ENCODE measurements at places on chromosomes 2 and 18.

GRCh38 chr2:137287913-137288639, 522.7 kb downstream of the THSD7B start:
- DNase-seq, result no peak

DNA sequence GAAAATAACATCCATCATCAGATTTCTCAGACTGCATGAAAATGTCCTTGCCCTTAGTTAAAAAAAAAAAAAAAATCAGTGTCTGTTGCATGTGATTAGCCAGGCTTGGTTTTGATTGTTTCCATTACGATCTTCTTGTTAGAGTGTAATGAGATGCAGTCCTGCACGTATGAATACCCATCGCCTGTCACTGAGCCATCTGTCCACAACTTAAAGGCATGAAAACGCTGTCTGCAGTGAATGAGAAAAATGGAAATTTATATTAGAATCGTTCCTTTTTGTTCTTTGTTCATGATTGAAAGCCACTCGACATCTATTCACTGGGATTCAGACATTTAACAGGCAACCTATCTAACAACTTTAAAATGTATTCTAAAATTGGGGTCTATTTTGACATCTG, 521.7 kb upstream of the SPHKAP start:
- DNase-seq, result no peak

DNA sequence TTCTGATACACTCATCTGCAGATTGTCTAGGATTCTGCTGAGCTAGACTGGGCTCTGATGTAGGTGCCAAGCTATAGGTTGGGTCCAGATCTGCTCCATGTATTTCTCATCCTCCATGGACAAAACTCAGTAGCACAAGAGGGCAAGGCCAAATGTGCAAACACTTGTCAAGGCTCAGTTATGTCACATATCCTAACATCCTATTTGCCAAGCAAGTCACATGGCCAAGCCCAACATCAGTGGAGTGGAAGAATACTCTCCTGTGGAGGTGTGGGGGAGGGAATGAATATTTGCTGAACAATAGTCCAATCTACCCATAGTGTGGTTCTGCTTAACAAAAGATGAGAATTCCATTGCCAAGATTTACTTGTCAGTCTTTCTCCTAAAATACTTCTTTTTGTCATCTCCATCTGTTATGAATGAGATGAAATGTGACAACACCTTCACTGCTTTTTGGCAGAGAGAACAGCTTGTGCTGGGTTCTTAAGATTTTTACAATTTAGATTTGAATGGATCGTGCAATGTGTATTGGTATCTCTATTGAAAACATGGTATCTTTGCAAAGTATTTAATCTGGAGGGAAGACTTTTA, 89.9 kb downstream of the OXER1 start:
- DNase-seq, result no peak

DNA sequence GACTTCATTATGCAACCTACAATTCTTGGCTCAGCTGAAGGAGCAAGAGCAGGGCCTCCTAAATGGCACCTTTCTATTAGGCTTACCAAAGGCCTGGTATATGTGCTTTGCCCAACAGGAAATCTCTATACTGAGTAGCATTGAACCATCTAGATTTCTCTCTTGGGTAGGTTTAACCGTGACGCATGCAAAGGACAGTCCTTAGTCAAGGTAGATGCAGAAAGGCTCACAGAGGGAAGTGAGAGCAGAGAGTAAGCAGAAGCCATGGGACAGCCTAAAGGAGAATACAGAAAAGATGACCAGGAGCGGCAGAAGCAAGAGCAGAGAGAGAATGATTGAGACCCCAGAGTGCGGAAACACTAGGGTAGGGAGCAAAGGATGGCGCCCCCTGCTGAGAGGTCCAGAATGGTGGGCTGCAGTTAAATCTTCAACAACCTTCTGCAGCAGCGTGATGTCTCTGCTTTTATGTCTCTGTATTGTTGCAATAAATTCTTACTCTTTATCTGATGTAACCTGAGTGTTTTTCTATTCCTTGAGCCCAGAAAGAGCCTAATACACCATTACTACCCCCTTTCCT, 4.7 kb upstream of the OSBPL1A start:
- DNase-seq, result no peak

- no peak for DNase-seq
Measured at GRCh38 chr18:23540867-23541266, 37.6 kb downstream of the RMC1 start.

DNA sequence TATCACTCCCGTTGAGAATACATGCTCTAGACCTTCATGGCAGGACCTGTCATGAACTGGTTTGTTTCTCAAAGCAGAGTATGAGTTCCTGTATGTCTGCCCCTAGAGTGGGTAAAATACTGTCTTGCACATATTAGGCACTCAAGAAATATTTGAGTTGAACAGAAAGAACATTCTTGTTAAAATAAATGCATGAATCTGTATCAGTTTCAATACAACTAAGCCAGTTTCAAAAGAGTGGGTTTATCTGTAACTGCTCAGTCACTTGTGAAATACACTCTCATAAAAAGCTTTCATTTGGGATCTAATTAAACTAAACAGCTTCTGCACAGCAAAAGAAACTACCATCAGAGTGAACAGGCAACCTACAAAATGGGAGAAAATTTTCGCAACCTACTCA, 69.2 kb downstream of the RFTN2 start:
- no peak for DNase-seq
